ENCODE measurements at places on chromosomes 7 and 10. TPM values are rescaled to one million over a fixed set of nuclear protein-coding genes. Genes with fewer than 3 reads are reported as not detected.

- H3K27ac ChIP-seq: no peak overlapping the region
- H3K4me3 ChIP-seq: no peak overlapping the region
- no peak for DNase-seq
- no peaks in the 10 kb centered on the region for H3K36me3 ChIP-seq
Measured at GRCh38 chr7:134350709-134351108, 34.0 kb upstream of the SLC35B4 start.

Gene SRGN
- total RNA-seq: 102 TPM

DNA sequence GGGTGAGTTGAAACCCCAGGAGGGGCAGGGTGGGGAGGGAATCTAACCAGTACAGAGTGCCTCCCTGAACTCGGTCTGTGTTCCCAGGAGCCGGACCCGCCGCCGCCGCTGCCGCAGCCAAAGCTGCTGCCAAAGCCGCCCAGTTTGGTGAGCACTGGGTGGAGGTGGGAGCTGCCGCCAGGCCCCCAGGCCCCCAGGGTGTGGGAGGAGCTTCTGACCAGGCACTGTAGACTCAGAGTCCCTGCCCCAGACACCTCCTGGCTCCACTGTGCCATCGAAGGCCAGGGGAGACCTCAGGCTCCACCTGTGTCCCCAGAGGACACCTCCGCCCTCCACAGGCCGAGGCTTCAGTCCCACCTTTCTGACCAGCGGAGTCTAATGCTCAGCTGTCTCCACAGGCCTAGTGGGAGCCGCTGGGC is 20.4 kb upstream of the LIMK1 start:
- no peaks in the 10 kb centered on the region for H3K4me1 ChIP-seq
- no peak for DNase-seq

Gene NUTM2E
- total RNA-seq: not detected

Gene GPER1
- 12.4 TPM for total RNA-seq
